ENCODE measurements at places on chromosomes 5 and 9.

DNA sequence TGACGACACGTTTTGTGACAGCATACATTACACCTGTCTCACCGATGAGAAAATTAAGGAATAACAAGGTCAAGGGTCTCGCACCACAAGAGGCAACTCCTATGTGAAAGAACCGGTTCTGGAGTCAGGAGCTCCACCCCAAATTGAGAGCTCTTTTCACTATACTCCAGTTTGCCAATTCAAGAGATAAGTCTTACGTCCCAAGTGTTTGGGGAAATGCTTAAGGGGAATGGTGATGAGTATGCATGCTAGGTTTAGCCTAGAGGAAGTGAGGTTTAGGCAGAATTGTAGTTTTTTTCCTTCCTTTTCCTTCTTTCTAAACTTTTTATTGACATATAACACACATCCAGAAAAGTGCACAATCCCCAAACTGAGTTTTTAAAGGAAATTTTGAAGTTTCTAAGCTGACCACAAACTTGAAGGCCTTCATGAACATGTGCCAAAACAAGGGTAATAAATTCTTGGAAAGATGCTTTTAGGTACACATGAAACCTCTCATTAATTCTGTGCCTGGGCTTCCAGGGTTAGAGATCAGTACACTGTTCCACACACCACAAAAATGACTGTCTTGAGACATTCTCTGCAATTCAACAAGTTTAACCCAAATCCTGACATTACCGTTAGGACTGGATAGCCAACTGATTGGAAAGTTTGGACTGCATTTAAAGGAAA is 127.6 kb upstream of the SLC1A3 start:
- no peak for DNase-seq

- DNase-seq, result no peak
Observed at GRCh38 chr5:38426490-38426889, 130.0 kb downstream of the LIFR start.

GRCh38 chr9:8579661-8580060 is 780.1 kb upstream of the DMAC1 start:
- no peak for DNase-seq

DNA sequence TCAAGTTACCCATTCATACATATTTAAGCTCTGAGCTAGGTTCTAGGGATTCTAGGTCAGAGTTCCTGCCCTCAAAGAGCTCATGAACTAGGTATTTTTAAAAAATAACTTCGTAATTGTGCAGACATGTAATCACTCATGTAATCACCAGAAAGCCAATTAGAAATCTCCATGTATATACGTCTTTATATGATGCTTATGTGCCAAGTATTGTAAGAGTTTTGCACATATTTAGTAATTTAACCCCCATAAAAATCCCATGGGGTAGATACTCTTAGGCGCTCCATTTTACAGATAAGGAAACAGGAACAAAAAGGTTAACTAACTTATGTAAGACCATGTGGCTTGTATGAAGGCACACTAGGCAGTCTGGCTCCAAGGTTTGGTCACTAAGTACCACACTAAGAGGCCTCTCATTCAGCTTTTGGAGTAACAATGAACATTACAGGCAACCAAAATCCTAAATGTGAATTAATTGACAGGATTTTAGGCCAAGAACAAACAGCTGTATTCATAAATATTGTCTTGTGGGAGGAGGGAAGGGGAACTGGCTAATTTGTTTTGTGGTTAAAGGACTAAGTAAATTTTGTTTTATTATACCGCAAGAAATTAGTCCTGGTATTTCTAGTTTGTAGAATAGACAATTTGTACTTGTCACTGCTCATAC is 1.7 kb upstream of the OTULINL start:
- DNase-seq, result no peak
